Stimulated activated CD8-positive, alpha-beta memory T cell treated with anti-CD3 and anti-CD28 coated beads, Interleukin-4, amount 100 ng/mL, for 4 hours (primary cell): ENCODE measurements at places on chromosomes 1 and 21.
A peak's percentile ranks its signal among the peaks of the same experiment; 100 is the strongest.

- no peak for DNase-seq
These were observed 1.7 kb upstream of the ZNF691 start for GRCh38 chr1:42844592-42845140.

GRCh38 chr1:30912224-30912623 is 3.7 kb upstream of the SDC3 start:
- DNase-seq, result no peak

DNA sequence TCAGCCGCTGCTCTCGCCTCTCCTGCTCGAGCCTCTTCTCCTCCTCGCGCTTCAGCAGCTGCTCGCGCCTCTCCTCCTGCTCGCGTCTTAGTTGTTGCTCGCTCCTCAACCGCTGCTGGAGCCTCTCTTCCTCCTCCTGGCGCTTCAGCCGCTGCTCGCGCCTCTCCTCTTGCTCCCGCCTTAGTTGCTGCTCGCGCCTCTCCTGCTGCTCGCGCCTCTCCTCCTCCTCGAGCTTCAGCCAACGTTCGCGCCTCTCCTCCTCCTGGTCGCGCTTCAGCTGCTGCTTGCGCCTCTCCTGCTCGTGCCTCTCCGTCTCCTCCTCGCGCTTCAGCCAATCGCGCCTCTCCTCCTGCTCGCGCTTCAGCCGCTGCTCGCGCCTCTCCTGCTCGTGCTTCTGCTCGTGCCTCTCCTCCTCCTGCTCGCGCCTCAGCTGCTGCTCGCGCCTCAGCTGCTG is 3.7 kb downstream of the TCHH start:
- no peak for DNase-seq

DNA sequence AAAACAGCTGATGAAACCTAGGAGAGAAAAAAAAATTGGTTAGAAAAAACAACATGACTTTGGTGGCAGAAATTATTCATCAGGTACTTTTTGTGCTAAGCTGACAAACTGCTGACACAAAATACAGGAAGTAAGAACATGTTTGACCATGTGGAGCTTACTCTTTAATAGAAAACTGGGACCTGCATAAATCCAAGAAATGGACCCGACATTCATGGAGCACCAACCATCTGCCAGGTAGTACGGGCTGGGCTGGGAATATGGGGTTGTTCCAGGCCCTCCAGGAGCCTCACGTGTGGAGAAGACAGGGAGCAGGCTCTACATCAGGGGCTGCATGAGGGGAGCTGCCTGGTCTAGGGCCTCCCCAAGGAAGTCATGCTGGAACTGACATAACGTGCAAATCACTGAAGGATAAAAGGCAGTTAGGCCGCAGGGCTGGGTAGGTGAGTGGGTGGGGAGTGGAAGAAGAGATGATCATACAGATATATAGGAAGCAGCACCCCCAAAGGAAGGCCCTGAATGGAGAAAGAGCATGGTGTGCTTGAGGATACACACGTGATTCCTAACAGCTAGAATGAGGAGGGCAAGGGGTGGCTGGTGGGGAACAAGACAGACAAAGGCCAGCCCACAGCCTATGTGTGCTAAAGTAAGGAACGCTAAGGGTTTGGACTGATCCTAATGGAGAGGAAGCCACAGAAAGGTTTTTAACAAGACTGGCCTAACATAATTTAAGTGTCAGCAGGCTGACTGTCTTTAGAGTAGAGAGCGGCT is 26.1 kb downstream of the CD58 start:
- DNase-seq, result no peak

GRCh38 chr1:110554871-110555801 is 36.2 kb upstream of the KCNA10 start:
- DNase-seq, result peak; percentile 15

DNA sequence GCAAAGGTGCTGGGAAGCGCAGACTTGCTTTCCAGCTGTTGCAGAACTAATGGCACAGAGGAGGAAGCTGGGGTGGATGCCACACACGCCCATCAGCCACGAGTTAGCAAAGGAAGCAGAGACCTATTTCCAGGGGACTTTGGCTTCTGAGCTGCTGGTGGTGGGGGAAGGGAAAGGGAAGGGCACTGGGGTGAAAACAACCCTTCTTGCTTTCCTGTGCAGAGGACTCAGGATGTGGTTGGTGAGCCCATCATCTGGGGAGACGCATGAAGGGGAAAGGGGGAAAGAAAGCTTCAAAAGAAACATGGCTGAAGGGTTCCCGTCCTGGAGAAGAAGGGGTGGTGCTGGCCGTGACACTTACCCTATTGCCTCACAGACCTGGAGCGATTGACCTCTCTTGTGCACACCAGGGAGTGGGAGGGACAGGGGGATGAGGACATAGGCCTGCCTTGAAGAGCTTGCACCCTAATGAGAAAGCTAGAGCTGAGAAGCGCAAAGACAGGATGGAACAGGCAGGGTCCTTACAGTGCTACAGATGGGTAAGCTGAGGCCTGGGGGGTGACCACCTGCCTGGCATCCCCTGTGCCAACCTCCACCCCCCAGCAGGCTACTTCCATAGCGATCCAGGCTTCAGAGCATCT is 140.8 kb upstream of the RAB4A start:
- DNase-seq, result no peak

DNA sequence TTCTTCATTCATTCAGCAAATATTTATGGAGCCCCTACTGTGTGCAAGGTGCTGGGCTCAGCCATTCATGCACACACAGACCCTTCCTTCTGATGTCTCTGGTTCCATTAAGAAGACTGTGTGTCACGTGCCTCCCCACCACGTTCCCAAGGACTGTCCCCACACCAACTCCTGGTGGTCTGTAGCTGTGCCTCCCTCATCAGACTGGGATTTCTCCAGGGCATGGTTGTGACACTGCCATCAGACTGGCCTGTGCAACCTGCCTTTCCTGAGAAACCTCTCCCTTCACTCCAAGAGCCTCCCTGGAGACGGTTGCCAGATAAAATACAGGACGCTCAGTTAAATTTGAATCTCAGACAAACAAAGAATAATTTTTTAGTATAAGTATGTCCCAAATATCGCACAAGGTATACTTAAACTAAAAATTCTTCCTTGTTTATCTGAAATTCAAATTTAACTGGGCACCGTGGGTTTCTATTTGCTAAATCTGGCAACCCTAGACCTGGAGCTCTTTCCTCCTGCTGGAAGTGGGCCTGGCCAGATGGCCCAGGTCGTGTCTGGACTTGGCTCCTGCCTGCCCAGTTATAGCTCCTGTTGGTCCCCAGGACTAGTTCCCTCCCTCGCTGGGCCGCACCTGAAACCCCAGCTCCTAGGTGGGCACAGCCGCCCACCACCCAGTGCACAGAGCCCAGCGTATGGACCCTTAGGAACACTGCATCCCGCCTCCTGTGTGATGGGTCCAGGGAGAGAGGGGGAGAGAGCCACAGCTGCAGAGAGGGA is 76.9 kb downstream of the RAP1GAP start:
- DNase-seq, result no peak

DNA sequence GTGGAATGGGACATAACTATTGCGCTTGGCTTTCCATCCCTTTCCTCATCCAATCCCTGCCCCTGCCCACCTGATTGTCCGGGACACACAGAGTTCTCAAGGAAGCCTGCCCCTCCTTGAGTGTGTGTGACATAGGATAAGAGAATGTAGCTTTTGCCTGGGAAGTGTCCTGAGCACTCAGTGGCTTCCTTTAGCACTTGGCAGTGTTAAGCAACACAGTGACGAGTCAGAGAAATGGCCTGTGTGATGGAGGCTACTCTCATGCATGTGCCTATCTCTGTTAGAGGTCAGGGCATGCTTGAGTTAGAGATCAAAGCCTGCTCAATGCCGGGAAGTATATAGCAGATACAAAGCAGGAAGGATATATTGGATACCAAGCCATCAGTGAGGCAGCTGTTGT is 289.5 kb downstream of the SIPA1L2 start:
- no peak for DNase-seq

- no peak for DNase-seq
These were observed 24.3 kb upstream of the IFNAR2 start for GRCh38 chr21:33205476-33205875.

DNA sequence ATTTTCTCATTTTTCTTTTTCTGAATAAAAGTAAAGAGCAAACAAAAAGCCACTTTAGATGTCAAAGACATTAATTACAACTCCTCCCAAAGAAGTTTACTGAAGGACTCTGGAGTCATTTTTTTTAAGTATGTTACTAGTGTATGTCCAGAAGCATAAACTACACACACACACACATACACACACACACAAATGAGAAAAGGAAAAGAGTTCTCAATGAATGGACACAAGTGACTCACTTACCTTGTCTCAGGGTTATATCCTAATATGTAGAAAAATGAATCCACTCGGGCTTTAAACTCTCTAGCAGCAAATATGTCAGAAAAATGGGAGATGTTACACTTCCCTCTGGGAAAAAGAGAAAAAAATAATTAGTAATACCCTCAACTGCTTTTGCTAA is 223.1 kb downstream of the SLC45A1 start:
- no peak for DNase-seq

DNA sequence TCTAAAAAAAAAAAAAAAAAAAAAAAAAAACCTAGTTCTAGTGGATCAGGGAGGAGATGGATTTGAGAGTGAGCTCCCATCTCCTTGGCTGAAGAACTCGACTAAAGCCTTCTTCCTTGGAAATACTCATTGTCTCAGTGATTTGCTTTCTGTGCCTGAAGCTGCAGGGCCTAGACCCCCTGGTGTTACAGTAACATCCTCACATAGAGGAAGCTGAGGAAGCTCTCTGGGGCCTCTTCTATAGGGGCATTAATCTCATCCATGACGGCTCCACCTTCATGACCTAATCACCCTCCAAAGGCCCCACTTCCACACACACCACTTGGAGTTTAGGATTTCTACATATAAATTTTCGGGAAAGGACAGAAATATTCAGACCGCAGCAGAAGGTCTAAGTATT is 95.9 kb upstream of the ETS2 start:
- no peak for DNase-seq

- DNase-seq, result no peak
These were observed 65.1 kb downstream of the MSH4 start for GRCh38 chr1:75861831-75862230.

- DNase-seq, result no peak
These were observed 25.5 kb upstream of the ZNF496 start for GRCh38 chr1:247357052-247357780.

DNA sequence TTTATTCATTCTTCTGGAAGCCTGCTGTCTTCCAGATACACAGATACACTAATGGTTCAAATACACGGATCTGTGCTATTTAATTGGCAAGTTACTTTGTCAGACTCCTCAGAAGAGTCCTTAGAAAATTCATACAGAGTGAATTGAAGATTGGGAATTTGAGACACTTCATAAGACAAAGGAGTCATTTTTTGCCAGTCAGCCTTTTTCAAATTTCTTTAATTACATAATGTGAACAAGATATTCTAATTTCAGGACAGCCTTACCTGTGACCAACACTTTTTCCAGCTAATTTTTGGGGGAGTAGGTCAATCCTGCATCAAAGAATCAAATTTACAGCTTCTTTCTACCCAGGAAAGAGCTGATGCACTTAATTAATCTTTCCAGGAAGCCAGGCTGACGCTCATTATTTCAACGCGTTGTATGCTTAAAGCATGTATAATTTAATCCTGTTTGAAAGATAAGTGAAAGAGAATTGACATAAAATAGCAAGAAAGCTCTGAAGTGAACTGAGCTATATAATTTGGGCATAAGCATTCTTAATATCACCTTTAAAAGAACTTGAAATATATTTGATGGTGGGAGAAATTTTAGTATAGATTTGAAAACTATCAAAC is 12.8 kb upstream of the NRIP1 start:
- DNase-seq, result no peak
